Caki2 (cell line): ENCODE measurements at places on chromosomes 6 and 20. TPM values are rescaled to one million over a fixed set of nuclear protein-coding genes. Genes with fewer than 3 reads are reported as not detected.

Gene SEMG1
- not detected in 2 replicates for total RNA-seq

DNA sequence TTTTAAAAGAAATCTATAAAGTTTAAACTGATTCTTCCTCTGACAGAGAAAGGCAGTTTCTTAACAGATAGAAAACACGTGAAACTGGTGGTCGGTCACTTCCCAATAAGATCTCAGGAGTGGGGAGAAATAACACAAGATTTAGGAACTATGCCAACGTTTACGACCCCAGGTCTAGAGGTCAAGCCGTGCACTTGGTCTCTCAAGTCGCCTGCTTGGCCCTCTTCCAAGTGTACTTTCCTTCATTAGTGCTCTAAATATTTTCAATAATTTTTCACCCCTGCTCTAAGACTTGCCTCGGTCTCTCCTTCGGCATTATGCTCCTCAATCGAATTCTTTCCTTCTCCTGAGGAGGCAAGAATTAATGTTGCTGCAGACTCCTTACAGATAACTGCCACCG, 61.7 kb downstream of the TRIM27 start:
- no peak for DNase-seq

- DNase-seq, result no peak
Observed at GRCh38 chr6:117194271-117194670, 71.1 kb upstream of the VGLL2 start.

Gene CTAGE9
- not detected in 2 replicates for total RNA-seq

Gene MYBL2
- 13.6 and 28.6 TPM in 2 replicates for total RNA-seq

DNA sequence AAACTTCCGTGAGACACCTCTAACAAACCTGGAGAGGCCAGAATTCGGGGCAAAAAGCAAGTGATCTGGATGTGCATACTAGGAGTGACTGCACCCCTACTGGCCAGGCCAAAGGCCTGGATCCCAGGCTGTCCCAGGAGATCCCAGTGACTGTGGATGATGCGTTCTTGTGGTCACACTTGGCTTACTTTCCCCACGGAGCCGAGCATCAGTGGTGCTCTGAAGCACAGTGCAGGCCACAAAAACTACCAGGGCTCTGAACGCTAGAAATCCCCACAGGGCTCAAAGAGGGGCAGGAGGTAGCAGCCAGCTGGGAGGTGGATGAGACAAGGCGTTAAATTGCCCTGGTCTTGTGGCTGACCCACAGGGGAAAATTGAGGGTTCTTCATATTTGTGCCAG, 7.1 kb downstream of the TRIM26 start:
- no peak for DNase-seq

Gene RAD21L1
- 0.57 and 0.67 TPM in 2 replicates for total RNA-seq

- DNase-seq, result no peak
Observed at GRCh38 chr6:102686461-102686860, 1293.0 kb downstream of the GRIK2 start.

Gene LY86
- total RNA-seq, result not detected in 2 replicates

GRCh38 chr6:149410557-149410956, 10.5 kb downstream of the SUMO4 start:
- DNase-seq, result no peak

- no peak for DNase-seq
Observed at GRCh38 chr6:125942672-125943527, 13.7 kb upstream of the HINT3 start.

Gene PPIL6
- 3.5 and 13.2 TPM in 2 replicates for total RNA-seq
